Activated T-helper 17 cell treated with anti-CD3 and anti-CD28 coated beads, Interleukin-2, amount 50 U/mL, for 72 hours (primary cell): ENCODE measurements at places on chromosomes 11 and 22.

- no peak for ATAC-seq
These were observed 821.1 kb downstream of the CNTN5 start for GRCh38 chr11:99841885-99842284.

DNA sequence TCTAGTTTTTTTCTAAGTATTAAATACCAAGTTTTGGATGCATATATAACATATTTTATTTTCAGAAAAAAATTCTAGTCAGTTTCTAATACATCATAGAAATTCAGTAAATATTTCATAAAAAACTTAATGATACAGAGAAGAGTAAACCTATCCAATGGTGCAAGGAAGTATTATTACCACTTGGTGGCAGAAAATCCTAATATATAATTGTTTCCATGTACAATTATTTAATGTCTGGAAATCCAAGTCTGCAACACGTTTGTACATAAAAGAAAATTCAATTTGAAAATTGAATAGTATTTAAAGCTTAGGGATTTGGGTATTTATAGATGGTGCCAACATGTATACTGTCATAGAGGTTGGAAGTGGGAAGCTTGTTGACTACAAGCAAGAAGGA, 127.0 kb downstream of the TRPC6 start:
- ATAC-seq, result no peak

DNA sequence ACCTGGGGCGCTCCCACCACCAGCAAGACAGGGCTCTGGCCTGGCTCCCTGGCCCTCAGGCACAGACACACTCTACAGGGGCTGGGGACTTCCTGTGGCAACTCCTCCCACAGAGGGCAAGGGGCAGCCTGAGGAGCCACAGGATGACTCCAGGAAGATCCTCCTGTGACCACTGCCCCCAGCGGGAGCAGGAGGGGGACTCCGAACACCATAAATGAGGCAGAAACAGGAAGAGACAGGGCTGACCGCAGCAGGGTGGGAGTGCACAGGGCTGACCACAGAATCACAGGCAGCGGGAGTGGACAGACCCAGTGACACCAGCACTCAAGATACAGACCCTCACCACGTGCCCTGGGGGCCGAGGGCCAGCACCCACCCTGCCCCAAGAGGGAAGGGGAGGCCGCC, 10.8 kb downstream of the ARAP1 start:
- ATAC-seq, result no peak

DNA sequence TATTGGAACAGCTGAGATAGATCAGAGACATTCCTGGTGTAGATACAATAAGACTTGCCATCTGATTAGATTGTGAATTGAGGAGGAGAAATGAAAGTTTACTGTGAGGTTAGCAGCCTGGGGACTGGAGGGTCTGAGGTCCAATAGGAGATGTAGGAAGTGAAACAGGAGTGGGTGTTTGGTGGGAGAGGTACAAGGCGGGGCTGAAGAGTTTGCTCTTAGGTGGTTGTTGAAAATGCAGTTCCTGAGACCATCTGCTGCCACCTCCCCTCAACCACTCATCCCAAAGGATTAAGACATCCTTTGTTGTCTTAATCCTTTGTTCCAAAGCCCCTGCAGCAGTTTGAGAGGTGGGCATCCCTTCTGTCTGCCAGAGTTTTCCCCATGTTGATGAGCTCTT, 14.8 kb downstream of the PIWIL4 start:
- no peak for ATAC-seq

DNA sequence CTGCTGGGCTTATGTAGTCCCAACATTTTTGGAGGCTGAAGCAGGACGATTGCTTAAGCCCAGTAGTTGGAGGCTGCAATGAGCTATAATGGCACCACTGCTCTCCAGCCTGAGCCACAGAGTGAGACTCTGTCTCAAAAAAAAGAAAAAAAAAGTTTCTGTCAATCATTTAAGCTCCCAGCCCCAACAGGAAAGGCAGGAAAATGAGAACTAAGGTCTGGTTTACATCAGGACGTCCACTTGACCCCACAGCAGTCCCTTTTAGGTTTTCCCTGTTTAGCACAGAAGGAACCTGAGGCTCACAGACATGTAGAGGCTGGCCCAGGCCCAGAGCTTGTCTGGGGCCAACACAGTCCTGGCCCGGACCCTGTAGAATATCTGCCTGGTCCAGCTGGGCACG, 9.2 kb upstream of the TTLL1 start:
- ATAC-seq, result no peak

GRCh38 chr11:133982876-133983275, 26.1 kb upstream of the IGSF9B start:
- ATAC-seq, result no peak

DNA sequence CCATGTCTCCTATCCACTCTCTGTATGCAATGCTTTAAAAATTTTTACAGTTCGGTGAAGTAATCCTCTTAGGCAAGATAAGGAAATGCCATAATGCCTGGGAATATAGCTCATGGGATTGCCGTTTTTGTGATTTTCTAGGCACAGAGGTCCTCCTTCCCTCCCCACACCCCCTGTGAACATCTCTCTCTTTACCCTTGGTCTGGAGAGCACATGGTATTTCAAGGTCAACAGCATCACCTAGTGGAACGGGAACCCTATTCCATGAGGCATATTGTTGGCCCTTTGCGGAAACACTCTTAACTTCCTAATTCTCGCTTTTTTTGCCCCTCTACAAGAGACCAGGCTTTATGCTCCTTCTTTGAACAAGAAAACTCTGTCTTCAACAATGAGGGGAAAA, 8.8 kb downstream of the NXPE4 start:
- no peak for ATAC-seq

DNA sequence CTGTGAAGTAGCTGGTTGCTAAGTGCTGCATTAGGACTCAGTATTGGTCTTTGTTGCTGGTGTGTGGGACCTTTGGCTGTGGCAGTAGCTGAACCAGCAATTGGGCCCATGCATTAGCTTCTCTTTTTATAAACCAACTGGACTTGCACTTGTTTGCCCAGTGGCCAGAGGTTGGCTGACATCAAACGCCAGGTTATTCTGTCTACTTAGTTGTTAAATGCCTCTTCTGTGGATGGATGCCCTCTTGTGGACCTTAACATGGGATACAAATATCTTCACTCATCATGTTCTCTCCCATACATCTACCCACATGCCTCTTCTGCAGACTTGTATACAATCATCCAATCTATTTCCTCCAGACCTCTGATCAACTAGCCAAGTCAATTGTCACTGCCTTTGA, 26.4 kb upstream of the ARHGAP20 start:
- ATAC-seq, result no peak

- ATAC-seq, result no peak
These were observed 416.3 kb downstream of the AASDHPPT start for GRCh38 chr11:106493751-106494150.

DNA sequence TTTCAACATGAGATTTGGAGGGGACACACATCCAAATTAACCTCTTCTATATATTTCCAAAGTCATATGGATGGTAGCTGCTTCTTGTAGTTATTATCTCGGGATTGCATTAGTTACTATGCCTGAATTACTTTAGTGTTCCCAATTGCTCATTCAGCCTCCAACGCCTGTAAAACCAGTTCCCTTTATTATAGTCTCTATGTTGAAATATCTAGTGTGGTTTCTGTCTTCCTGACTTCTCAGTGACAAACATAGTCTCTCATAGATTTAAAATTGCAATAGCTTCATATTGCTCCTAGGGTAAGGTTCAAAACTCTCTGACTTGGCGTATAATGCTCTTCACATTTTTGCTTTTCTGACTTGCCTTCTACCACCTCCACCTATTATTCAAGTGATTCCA, 366.4 kb downstream of the CASP12 start:
- no peak for ATAC-seq
